ENCODE measurements at places on chromosomes 1 and 21. TPM values are rescaled to one million over a fixed set of nuclear protein-coding genes. Genes with fewer than 3 reads are reported as not detected.

PPM1J gene
- 0.88 TPM for total RNA-seq

TEDDM1 gene
- total RNA-seq: not detected

EXTL1 gene
- total RNA-seq: not detected

C1orf56 gene
- 1.7 TPM for total RNA-seq

LCE6A gene
- total RNA-seq: not detected

CELSR2 gene
- total RNA-seq: 2.7 TPM

SLFNL1 gene
- total RNA-seq: 0.06 TPM

INSRR gene
- total RNA-seq: not detected

CHIA gene
- total RNA-seq: not detected

PGBD5 gene
- total RNA-seq: 0.04 TPM

OR2T29 gene
- not detected for total RNA-seq

TMEM51 gene
- total RNA-seq: not detected

CFAP141 gene
- not detected for total RNA-seq

CYP4A22 gene
- total RNA-seq: not detected

HSD11B1 gene
- 1.3 TPM for total RNA-seq

EPS8L3 gene
- not detected for total RNA-seq

FAM110D gene
- not detected for total RNA-seq

KIF17 gene
- total RNA-seq: not detected

SPAG17 gene
- not detected for total RNA-seq

PODN gene
- total RNA-seq: not detected

PIGR gene
- 0.31 TPM for total RNA-seq

UBXN10 gene
- 0.59 TPM for total RNA-seq

BMP8A gene
- 0.13 TPM for total RNA-seq

IGSF5 gene
- total RNA-seq: not detected

TXNIP gene
- 62.1 TPM for total RNA-seq

EBNA1BP2 gene
- total RNA-seq: 165 TPM

KRTAP6-3 gene
- total RNA-seq: not detected

CRNN gene
- total RNA-seq: not detected

PYGO2 gene
- 28.7 TPM for total RNA-seq

FCER1G gene
- 0.95 TPM for total RNA-seq

TBX15 gene
- not detected for total RNA-seq

NPL gene
- 8.4 TPM for total RNA-seq

HES4 gene
- 0.51 TPM for total RNA-seq

VHLL gene
- total RNA-seq: not detected
